HT1080 (cell line): ENCODE measurements at places on chromosomes 12 and 14.
A peak's percentile ranks its signal among the peaks of the same experiment; 100 is the strongest.

DNA sequence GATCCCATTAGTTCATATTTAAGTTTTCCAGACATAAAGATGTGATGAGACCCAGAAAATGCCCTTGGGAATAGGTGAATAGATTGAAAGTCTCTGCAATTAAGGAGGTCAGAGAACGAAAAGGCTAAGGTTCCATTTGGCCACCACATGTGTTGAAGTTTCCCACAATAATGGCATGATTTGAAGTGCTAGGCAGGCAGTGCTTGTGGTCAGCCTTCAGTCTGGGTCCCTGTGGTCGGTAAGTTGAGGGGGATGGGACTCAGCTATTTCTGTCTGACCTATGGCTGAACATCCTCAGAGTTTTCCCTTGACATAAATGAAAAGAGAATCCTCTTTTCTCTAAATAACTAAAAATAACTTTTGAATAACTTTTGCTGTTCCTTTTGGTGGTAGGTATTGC, 92.4 kb downstream of the PELI2 start:
- no peak for DNase-seq

- DNase-seq: no peak
These were observed 32.1 kb downstream of the PPFIBP1 start for GRCh38 chr12:27555925-27556778.

- no peak for DNase-seq
These were observed 1.2 kb downstream of the GPR135 start for GRCh38 chr14:59463787-59464485.

- DNase-seq: no peak
These were observed 4.5 kb upstream of the LRP1 start for GRCh38 chr12:57123813-57124212.

DNA sequence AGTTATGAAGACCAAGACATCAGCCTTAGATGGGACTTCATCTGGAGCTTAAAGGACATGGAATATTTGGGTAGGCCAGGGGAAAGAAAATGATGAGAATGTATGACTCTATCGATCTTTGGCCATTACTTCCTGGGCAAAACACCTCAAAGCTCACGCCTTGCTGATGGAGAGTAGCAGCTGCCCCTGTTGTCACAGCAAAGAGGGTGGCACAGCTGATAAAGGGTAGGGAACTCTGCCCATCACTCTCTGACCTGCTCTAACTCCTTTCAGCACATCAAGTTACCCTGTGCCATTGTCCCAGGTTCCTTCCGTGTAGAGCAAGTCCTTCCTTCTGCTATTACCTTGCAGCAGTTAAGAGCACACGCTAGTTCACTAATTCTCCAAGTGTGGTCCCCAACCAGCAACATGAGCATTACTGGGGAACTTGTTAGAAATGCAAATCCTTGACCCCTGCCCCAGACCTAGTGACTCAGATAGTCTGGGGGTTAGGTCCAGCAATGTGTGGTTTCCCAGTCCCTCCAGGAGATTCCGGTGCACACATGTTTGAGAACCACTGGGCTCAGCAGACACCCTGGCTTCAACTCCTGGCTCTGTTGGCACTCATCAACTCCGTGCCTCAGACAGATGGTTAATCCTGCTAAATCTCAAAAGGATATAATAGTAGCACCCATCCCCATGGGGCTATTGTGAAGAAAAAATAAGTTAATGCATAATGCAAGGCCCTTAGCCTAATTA, 93.7 kb upstream of the EEA1 start:
- peak; percentile 19 for DNase-seq

DNA sequence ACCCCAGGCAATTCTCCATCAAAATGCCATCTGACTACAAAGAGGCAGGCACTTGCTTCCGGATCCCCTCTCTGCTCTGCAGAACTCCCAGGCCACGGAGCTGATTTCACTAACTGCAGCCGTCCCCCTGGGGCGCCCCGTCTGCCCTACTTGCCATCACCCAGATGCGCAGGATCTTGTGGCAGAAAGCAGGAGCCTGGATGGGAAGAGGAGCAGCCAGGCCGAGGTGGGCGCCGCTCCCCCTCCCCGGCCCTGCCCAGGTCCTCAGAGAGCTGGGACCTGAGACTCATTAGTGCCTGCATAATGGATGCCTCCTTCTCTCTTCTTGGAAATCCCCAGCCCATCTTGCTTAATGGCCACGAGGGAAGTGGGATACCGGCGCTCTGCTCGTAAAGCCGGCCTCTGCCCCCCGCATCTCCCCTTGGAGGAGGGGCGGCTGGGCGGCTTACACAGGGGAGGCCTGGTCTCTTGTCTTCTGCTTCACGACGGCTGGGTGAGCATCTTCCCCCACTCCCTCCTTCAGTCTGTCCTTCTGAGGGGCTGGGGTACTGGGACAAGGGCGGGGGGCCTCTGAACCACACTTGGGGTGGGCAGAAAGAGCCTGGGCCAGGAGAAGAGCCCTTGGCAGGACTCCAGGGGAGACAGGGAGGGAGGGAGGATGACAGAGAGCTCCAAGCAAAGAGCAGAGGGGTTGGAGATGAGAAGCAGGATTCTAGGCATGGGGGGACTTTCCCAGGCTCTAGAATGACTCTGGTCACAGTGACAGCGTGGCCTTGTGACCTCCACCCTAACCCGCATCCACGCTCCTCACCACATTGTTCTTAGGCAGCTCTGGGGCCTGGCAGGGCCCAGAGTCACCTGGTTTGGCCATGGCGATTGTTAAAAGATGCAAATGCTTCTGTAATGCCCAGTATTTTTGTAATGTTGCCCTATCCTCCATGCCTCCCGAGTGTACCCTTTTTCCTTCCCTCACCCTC, 19.4 kb upstream of the EML1 start:
- no peak for DNase-seq

- no peak for DNase-seq
These were observed 54.2 kb downstream of the PTPRQ start for GRCh38 chr12:80498059-80498728.

DNA sequence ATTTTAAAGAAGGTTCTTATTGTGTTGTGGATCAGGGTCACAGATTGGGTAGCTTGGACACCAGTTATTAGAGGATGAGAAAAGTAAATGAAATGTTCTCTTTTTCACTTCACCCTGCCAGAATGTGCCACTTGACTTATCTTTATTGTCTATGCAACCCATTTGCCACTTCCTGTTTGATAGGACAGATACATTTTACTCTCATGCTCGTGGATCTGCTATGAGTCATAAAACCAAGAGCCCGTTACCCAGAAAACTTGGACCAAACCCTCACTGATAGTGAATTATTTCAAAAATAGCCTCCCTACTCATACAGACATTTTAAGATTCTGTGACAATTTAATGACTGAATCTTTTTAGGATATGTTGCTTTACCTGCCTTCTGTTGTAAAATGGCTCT, 1.8 kb downstream of the ISCA2 start:
- no peak for DNase-seq

DNA sequence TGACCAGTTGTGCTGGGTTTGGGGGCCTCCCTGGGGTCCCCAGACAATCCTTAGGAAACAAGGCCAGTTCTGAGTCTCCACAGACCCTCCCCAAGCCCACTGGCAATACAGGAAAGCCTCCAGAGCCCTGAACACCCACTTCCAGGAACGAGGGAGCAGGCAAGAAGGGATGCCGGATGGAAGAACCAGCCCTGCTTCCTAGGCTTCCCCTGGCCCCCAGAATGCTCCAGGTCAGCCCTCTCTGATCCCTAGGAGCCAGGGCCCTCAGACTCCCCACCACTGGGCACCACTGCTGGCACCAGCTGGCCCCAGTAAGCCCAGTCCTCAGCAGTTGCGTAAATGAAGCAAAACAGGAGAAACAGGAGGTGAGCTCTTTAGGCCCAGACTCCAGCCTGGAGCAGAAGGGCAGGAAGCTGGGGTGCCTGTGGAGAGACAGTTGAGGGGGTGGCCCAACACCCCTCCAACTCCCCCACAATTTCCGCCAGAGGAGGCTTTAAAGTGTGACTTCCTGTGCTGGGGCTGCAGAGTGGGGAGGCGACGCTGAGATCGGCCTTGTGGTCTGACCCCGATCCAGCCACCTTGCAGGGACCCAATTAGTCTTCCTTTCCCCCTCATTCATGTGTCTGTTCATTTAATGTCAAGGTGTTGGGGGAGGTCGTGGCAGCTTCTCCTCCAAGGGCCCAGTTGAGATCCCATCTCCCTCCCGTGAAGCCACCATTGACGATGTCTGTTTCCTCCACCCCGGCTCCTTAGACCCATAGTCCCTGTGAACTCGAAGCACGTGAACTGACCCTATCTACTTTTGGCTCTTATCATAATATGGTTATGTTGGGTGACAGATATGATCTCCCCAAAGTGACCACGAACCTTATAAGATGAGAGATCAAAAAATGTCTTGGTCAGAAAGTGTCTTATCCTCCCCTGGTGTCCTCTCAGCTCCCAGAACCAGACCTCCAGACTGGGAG, 4.7 kb downstream of the TNFRSF1A start:
- peak; percentile 53 for DNase-seq

GRCh38 chr12:49643961-49644619, 20.7 kb downstream of the PRPF40B start:
- no peak for DNase-seq

- DNase-seq: no peak
These were observed 21.2 kb downstream of the GPHB5 start for GRCh38 chr14:63297372-63298063.
